Esophagus mucosa (tissue), 1 donor: ENCODE measurements at places on chromosomes 6 and 20.

DNA sequence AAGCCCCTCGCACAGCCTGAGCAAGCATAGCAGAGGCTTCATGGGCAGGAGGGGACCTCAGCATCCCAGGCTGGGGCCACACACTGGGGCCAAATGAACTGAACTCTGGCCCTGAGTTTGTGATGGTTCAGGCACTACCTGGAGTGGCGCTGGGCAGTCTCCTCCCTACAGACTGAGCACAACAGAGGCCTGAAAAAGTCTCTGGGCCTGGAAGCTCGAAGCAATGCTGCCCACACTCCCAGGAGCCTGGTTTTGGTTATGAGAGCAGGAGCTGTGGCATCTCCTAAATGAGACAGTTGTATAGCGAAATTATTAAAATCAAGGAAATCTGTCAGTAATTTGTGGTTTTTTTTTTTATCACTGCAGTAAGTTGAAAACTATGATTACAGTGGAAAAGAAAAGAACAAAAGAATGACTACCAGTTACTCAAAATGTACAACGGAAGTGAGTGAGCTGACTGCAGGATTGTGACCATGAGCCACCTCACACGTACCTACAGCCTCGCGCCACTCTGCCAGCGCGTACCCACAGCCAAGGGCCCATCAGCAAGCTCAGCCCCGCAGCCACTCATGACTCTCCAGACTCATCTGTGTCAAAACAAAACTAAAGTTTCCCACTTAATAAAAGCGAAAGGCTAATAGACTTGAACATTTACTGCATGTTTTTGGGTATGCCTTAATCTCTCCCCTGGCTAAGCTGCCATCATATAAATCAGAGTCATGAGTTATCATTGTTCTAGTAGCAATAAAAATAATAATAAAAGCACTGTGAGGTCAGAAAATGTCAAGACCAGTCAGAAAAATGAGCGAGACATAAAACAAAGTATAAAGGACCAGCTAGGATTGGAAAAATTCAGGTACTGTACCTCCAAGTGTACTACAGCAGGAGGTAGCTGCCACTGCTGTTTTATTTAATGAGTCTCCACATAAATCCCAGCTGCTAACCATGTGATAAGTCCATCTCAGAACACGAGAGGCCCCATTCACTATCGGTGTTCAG is 177.0 kb downstream of the FOXC1 start:
- peak; percentile 16 for ATAC-seq

DNA sequence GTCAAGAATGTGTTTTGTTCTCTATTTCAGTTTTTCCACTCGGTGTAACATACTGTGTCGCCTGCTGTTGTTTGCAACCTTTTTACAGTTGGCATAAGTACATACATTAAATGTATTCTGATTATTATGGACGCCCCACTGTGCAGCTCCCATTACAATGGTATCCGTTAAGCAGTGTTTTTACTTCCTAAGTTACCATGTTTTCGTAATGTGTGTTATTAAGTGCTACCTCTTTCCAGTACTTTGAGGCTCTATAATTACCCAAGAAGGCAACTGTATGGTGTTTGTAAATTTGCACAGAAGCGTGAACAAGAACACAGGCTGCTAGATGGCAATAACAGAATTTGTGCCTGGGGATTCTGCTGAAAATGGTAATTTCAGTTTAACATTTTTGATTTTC is 568.0 kb upstream of the MARCKS start:
- no peak for ATAC-seq

- ATAC-seq: no peak
Observed at GRCh38 chr6:111813237-111813636, 60.0 kb downstream of the FYN start.

GRCh38 chr6:158808941-158809678 is 10.1 kb downstream of the EZR start:
- peak; percentile 29 for ATAC-seq

- peak; percentile 90 for ATAC-seq
Observed at GRCh38 chr20:14764511-14765369, 427.3 kb upstream of the FLRT3 start.

- no peak for ATAC-seq
Observed at GRCh38 chr6:69349771-69350170, 447.0 kb downstream of the LMBRD1 start.

- ATAC-seq: no peak
Observed at GRCh38 chr20:33971147-33971975, 22.4 kb upstream of the RALY start.

DNA sequence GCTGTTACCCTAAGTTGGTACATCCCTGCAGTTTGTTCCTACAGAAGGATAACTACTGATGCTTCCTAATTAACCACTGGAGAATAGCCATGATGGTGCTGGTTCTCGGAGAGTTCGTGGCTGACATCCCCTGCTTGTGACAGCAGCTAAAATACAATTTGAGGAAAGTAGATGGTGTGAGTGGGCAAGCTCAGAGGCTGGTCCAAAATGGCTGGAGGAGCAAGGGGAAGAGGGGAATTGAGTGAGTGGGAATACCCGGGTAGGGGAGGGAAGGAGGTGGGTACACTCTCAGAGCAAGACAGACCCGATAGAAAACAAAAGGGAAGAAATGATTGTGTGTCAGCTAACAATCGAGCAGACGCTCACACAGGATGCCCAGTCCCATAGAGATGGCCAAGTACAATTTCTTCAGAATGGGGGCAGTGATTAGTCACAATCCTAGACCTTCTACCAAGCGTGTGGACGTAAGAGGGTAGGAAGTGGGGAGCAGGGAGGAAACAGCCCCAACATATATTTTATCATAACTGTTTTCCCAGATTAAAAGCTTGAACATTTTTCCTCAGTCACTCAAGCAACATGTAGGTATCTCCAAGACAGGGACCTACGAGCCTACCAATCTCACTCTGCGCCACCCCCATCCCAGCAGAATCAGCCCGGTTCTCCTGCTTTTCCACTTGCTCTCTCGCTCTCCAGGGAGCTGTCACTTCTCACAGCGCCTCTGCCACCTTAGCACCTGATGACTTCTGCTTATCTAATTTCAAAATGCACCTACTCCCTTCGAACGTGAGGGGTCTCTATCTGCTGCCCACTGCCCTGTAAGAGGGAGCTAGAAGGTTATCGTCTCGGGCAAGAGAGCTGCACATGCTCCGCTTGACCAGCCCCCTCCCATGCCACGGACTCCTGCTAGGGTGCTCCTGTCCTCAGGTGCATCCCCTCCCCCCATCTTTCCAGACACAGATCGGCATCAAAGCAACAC is 26.2 kb downstream of the RIPOR2 start:
- no peak for ATAC-seq

DNA sequence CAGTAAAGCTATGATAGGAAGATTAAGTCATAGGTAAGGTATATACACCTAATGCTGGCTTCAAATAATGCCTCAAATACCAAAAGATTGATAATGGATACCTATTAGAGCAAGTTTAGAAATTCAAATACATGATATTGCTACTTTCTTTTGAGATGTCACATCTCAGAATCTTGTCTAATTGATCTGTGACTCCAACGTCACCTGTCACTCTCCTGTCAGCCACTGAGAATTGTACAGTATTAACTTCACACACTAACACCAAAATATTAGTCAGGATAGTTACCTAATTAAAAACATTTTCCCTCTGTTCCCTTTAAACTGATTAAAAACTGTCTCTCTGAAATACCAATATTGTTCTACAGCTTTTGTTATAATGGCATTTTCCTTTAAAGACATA is 575.5 kb upstream of the ID4 start:
- ATAC-seq: no peak

DNA sequence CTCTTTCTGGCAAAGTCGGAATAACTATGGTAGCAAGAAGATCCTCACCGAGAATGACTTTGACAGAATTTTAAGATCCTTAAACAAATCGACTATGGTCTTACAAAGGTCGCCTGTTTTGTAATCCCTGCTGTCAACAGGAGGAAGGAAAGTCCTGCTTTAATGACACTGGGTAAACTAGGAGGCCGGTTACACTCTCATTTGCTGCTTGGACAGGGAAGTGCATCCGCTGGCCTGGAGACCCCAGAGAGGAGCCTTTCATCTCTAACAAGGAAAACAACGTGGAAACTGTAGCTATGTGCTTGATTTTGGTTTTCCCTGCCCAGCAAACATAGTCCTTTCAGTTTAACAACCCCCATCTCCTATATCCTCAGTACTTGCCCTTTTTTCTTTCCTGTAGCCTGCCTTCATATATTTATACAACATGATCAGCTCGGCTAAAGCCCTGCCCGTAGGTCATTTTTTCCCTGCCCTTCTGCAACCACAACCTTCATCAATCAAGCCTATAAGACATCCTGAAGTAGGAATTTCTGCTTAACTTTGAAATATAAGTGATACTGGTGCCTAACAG is 97.2 kb upstream of the RIN2 start:
- no peak for ATAC-seq

- ATAC-seq: no peak
Observed at GRCh38 chr6:14612016-14612980, 494.7 kb downstream of the CD83 start.

GRCh38 chr6:140711019-140711613 is 1336.7 kb upstream of the CITED2 start:
- ATAC-seq: no peak

GRCh38 chr20:57540890-57541580 is 16.1 kb upstream of the CTCFL start:
- no peak for ATAC-seq

GRCh38 chr20:4942331-4942730 is 59.0 kb downstream of the SLC23A2 start:
- ATAC-seq: no peak

DNA sequence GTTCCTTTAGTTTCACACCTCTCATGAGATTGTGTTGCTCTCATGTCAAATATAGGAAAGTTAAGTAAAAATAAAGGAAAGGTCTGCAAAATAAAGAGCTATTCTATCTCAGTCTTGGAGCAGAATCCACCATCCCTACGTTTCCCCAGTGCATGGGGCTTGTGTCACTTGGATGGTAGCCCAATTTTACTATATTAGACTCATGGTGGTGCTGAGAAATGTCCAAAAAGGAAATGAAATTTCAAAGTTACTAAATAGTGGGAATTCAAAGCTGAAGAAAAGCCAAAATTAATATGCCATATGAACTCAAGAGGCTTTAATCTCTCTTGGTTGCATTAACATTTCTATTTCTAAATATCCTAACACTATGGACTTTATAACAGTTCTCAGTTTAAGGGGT is 1283.3 kb upstream of the GJE1 start:
- ATAC-seq: no peak

DNA sequence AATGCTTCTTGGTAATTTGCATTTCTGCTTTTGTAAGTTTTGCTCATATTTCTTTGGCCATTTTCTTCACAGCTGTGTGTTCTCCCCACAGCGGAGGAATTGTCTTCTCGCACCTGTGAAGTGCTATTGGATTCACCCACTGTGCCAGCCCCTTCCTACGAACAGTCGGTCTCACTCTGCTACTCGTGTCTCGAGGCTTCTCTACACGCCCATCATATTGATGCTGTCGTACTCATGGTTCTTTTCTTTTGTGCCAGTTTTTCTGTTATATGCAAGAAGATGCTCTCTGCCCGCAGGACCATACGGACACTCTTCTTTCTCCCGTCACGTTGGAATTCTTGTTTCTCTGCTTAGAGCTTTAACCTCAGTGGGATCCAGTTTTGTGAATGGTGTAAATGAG is 200.3 kb downstream of the DLL1 start:
- ATAC-seq: no peak

- ATAC-seq: peak; percentile 36
Observed at GRCh38 chr6:43222418-43223059, 6.7 kb downstream of the DNPH1 start.

DNA sequence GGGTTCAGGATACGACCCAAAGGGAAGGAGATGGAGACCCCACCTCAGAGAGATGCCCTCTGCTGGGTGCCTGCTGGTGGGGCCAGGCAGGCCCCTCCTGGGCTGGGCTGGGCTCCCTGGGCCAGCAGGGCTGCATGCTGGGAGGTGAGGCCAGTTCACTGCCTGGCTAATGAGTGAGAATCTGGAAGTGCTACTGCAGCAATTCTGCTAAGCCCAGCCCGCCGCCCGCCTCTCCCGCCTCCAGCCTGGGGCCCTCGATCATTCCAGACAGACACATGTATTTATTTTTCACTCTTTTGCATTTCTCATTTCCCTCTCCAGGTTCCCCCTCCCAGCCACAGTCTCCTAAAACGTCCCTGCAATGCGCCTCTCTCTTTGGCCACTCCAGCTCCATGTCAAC is 79.6 kb downstream of the CDH22 start:
- ATAC-seq: no peak
